ENCODE measurements at places on chromosomes 12 and 14.

DNA sequence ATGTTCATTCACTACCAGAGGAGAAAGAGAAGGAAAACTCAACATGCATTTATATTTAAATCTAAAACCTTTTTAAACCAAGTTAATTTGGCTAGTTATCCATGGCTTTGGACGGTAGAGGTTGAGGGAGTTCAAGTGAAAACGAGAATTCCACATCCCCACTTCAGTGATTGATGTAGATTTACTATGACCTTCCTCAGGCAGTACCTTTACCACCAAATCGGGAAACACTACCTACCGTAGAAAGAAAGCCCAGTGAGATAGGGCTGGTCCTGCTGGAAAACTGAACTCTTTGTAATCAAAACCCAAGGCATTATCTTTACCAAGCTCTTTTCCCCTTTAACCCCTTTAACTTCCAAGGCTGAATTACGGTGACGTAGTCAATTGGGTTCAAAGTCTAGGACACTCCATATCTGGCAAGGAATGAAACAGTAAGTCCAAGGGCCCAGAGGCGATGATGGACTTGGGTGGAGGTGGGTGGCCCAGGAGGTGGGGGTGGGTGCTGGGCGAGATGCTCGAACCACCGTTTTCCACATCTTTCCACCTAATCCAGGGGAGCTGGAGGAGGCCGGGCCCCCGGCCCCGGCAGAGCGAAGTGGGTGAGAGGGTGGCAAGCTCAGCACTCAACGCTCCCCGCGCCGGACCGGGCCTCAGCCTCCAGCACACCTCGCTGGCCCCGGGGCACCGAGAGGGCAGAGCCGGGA is 618 bp downstream of the SEC23A start:
- no peak for DNase-seq
- peaks cover 3% of the 10 kb centered on the region for H3K36me3 ChIP-seq
- H3K27me3 ChIP-seq, result no peaks in the 10 kb centered on the region
- peak overlapping the region; percentile 93 for H3K4me3 ChIP-seq
- peaks cover 46% of the 10 kb centered on the region for H3K4me1 ChIP-seq

GRCh38 chr14:41096131-41096530 is 510.5 kb upstream of the LRFN5 start:
- H3K27me3 ChIP-seq, result no peaks in the 10 kb centered on the region
- H3K4me1 ChIP-seq, result no peaks in the 10 kb centered on the region
- H3K4me3 ChIP-seq, result no peak overlapping the region
- no peaks in the 10 kb centered on the region for H3K36me3 ChIP-seq

GRCh38 chr12:92216092-92216491 is 70.4 kb upstream of the BTG1 start:
- peaks cover 39% of the 10 kb centered on the region for H3K4me1 ChIP-seq
- H3K27me3 ChIP-seq, result no peaks in the 10 kb centered on the region
- no peak for DNase-seq

DNA sequence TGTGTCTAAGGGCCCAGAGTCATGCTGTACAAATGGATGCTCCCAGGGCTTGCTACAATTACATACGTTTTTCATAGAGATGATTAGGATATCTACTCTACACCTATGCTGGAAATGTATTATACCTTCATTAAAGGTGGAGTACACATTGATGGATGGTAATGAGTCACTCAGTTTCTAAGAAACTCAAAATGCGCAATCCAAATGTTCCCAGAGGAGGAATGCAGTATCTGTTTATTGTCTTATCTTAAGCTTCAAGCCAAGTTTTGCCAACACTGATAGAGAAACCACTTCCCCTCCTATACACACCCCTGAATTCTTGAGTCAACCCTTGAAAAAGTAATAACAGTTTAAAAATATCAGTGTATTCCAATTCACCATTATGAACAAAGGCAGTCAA is 266.6 kb upstream of the FAR2 start:
- no peaks in the 10 kb centered on the region for H3K27me3 ChIP-seq
- DNase-seq, result no peak
- H3K36me3 ChIP-seq, result no peaks in the 10 kb centered on the region

DNA sequence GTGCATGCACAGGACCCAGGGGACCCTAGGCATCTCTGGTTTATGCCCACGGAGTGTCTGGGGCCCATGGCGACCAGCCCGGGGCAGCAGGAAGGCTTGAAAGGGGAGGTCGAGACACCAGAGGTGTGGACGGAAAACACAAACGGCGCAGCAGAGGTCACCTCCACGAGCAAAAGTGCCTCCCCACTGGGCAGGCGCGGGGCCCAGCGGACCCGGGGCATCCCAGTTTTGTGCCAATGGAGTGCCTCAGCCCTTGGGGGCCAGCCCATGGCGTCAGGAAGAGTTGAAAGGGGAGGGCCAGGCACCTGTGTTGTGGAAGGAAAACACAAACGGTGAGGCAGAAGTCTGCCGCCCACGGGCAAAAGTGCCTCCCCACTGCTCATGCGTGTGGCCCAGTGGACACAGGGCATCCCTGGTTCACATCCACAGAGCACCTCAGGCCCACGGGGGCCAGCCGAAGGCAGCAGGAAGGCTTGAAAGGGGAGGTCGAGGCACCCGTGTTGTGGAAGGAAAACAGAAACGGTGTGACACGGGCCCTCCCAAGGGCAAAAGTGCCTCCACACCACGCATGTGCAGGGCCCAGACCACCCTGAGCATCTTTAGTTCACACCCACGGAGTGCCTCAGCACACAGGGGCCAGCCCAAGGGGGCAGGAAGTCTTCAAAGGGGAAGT is 378.8 kb downstream of the ALG10 start:
- H3K4me3 ChIP-seq, result no peak overlapping the region
- no peak for DNase-seq
- peaks cover 2% of the 10 kb centered on the region for H3K36me3 ChIP-seq
- H3K27ac ChIP-seq, result no peak overlapping the region

GRCh38 chr12:46263140-46264016 is 5.5 kb downstream of the SLC38A1 start:
- peaks cover 24% of the 10 kb centered on the region for H3K4me1 ChIP-seq
- H3K36me3 ChIP-seq, result peaks cover 35% of the 10 kb centered on the region
- no peak for DNase-seq
- peak overlapping the region; percentile 61 for H3K4me3 ChIP-seq

- no peak overlapping the region for H3K27ac ChIP-seq
- DNase-seq, result no peak
- H3K36me3 ChIP-seq, result no peaks in the 10 kb centered on the region
- H3K4me3 ChIP-seq, result no peak overlapping the region
Observed at GRCh38 chr12:6090803-6091202, 33.7 kb downstream of the VWF start.

DNA sequence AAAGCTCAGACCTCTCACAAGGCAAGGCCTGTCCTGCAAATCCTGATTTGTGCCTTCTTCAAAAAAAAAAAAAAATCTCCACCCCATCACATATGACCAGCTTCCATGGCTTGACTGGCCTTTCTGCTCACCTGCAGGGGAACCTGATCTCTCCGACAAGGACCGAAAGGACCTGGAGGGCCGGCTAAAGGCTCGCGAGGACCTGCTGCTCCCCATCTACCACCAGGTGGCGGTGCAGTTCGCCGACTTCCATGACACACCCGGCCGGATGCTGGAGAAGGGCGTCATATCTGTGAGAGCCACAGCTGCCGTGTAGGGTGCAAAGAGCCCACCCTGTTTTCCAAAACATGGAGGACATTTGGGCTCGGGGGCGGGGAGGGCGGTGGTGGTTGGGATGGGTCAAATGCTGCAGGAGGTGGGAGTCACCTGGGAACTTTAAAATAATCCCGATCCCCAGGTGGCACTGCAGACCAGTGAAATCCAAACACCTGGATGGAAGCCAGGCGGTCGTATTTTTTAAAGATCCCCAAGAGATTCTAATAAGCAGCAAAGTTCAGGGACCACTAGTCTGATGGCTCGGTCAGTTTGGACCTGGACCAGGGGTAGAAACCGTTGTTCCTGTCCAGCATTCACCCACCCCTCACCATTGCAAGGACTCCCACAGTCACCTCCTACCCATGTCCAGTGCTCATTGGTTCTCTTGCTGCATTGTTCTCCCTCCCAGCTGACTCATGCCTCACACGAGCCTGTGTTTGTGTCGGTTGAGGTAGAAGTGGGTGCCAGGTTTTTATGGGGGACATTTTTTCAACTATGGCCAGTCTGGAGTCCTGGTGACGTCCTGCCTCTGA is 44.8 kb downstream of the FOXN4 start:
- peaks cover 4% of the 10 kb centered on the region for H3K4me1 ChIP-seq

- peaks cover 20% of the 10 kb centered on the region for H3K36me3 ChIP-seq
- H3K27me3 ChIP-seq, result peaks cover 10% of the 10 kb centered on the region
- H3K4me3 ChIP-seq, result no peak overlapping the region
- peaks cover 8% of the 10 kb centered on the region for H3K4me1 ChIP-seq
- no peak for DNase-seq
Observed at GRCh38 chr12:122208073-122208820, 4.7 kb downstream of the B3GNT4 start.

DNA sequence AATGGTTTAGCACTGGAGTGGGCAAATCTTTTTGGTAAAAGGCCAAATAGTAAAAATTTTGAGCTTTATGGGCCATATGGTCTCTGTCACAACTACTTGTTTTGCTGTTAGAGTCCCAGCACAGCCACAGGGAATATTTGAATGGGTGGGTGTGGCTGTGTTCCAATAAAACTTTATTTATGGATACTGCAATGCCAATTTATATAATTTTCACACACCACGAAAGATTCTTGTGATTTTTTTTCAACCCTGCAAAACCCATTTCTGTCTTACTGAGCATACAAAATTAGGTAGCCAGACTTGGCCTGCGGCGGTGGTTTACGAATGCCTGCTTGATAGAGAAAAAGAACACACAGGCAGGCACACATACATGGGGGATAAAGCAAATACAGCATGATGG is 28.3 kb downstream of the TMEM120B start:
- H3K27ac ChIP-seq, result no peak overlapping the region
- H3K27me3 ChIP-seq, result no peaks in the 10 kb centered on the region
- H3K4me1 ChIP-seq, result peaks cover 2% of the 10 kb centered on the region
- peaks cover 4% of the 10 kb centered on the region for H3K36me3 ChIP-seq
- no peak overlapping the region for H3K4me3 ChIP-seq
- no peak for DNase-seq

- H3K4me3 ChIP-seq, result no peak overlapping the region
- no peaks in the 10 kb centered on the region for H3K27me3 ChIP-seq
- no peaks in the 10 kb centered on the region for H3K36me3 ChIP-seq
Observed at GRCh38 chr12:104805186-104805585, 152.9 kb downstream of the SLC41A2 start.
